Right forelimb (tissue), 1 donor: ENCODE measurements at places on chromosomes 4 and X.

- no peak for DNase-seq
Observed at GRCh38 chrX:29851857-29852605, 363.3 kb upstream of the MAGEB2 start.

DNA sequence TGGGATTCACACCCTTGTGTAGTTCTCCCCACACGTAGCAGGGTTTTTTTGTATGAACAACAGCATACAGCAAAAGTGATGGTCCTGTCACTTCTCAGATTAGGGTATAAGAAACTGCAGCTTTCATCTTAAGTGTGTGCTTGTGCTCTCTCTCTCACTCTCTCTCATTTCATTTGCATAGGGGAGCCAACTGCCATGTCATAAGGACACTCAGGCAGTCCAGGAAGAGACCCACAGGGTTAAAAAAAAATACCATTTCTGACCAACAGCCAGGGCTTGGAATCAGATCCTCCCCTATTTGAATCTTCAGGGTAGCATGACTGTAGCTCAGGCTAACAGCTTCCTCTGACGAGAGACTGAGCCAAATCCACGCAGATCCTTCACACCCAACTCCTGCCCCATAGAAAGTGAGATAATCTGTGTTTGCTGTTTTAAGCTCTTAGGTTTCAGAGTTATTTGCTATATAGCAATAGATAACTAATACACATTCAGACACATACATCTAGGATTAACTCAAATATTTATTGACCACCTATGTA lies 331.2 kb downstream of the PAPSS1 start:
- no peak for DNase-seq

GRCh38 chr4:81516241-81516640 lies 44.5 kb upstream of the RASGEF1B start:
- no peak for DNase-seq

DNA sequence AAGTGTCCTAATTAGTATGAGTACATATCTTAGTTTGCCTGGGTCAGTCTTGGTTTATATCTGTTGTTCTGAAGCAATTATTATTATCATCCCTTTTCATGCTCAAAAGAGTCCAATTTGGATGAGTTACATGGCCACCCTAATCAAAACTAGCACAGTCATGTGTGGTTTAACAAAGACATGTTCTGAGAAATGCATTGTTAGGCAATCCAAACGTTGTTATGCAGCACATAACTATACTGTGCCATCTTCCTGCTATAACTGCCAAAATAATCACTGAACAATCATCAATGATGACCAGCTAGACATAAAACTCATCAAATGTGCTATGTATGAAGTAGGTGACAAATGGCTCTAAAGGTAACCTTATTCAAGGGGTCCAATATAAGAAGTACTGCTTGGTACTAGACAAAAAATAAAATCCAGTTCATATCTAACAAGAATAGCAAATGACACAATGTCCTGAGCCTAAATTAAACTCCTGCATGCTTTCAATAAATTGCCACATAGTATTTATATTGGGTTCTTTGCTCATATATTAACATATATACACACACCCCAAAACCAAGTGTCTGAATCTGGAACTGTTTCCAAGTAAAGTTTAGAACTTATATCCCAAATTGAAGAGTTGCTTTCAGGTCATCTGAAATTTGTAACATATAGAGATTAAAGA lies 41.9 kb downstream of the CNOT6L start:
- DNase-seq = no peak

DNA sequence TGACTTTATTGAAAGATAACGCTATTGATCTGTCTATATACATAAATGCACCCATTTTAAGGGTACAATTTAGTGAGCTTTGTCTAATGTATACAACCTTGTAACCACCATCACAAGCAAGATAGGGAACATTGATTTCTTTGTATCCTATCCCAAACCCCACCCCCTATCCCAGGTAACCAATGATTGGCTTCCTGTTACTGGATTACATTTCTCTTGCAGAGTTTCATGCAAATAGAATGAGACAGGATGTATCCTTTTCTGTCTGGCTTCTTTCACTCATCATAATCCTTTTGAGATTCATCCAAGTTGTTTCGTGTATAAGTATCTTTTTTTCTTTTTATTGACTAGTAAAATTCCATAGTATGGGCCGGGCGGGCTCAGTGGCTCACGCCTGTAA lies 1.6 kb upstream of the GRIPAP1 start:
- no peak for DNase-seq

DNA sequence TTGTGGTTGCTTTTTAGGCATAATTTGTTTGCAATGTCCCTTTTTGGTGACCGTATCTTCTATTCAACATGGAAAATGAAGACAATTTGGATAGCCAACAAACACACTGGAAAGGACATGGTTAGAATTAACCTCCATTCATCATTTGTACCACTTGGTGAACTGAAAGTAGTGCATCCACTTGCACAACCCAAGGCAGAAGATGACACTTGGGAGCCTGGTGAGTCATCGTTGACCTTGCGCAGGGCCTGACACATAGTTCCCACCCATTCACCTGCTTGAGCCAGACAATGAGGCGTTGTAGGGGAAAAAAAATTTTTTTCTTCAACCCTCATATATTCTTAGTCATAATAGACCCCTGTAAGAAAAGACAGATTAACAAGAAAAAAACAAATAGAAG lies 32.4 kb downstream of the EGF start:
- DNase-seq = no peak

GRCh38 chrX:19592952-19593351 lies 77.6 kb upstream of the MAP3K15 start:
- DNase-seq = no peak

DNA sequence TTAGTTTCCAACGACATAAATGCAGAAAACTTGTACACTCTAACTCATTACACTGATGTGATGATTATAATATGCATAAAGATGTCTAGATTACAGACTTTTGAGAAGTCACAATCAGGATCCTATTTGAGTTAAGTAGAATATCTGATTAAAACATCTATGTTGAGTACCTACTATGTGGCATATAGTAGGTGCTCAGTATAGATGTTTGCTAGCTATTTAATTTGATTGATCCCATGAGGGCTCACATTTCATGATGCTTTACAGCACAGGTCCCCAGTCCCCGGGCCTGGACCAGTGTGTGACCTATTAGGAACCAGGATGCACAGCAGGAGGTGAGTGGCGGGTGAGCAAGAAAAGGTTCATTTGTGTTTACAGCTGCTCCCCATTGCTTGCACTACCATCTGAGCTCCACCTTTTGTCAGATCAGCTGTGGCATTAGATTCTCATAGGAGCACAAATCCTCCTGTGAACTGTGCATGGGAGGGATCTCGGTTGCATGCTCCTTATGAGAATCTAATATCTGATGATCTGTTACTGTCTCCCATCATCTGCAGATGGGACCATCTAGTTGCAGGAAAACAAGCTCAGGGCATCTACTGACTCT lies 33.0 kb upstream of the CXCL8 start:
- DNase-seq = no peak

DNA sequence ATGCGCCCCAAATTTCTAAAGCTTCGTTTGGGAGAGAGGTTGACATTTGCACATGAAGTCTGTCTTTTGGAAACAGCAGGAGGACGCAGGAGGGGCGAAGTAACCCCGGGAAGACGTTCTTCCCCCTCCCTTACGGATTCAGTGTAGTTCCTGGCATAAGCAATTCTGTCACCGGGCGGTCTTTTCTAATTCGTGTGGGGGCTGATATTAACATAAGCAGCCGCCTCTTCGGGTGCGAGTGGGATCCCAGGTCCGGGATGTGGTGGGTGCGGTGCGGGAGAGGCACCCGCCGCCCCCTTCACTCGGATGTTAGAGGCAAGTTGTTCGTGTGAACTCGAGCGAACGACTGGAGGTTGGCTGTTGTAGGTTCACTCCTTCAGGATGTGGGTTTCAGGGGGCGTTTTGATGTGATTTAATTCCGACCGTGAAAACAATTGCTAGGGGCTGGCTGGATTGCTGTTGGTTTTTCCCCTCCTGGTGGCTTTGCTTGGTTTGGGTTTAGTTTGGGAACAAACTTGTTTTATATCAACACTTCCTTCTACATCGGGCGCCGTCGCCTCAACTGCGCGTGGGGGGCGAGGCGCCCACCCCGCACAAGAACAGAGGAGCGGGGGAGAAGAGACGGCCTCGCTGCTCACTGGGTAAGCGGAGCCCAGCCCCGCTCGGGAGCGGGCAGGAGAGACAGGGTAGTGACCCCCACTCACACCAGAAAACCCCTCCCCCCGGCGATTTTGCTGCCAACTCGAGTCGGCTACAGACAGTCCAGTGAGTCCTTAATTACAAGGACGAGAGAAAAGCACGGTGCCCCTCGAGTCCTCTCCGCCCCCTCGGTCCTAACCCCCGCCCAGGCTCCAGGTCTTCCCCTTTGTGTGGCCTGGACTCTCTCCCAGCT lies 2.9 kb upstream of the LEF1 start:
- peak; percentile 66 for DNase-seq

DNA sequence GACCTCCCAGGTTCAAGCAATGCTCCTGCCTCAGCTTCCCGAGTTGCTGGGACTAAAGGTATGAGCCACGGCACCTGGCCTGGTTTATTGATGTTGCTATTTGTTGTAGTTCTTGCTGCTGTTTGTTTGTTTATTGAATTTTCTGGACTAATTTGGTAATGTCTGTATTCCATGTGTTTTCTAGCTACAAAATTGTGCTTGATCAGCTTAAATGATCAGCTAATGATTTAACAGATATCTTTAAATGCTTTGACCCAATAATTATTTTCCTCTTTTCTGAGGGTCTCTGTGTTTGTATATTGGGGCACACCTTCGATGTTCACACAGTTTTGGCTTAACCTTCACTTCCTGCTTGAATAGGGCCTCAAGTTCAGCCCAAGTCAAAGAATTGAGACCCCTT lies 488.1 kb upstream of the HTR2C start:
- no peak for DNase-seq

GRCh38 chrX:46208225-46208854 lies 336.9 kb downstream of the ZNF674 start:
- DNase-seq = no peak
